ENCODE measurements at places on chromosomes 5 and 9. TPM values are rescaled to one million over a fixed set of nuclear protein-coding genes. Genes with fewer than 3 reads are reported as not detected.

GFI1B gene
- total RNA-seq: not detected

LNPEP gene
- total RNA-seq: 8.7 TPM

NIM1K gene
- 0.41 TPM for total RNA-seq

DNA sequence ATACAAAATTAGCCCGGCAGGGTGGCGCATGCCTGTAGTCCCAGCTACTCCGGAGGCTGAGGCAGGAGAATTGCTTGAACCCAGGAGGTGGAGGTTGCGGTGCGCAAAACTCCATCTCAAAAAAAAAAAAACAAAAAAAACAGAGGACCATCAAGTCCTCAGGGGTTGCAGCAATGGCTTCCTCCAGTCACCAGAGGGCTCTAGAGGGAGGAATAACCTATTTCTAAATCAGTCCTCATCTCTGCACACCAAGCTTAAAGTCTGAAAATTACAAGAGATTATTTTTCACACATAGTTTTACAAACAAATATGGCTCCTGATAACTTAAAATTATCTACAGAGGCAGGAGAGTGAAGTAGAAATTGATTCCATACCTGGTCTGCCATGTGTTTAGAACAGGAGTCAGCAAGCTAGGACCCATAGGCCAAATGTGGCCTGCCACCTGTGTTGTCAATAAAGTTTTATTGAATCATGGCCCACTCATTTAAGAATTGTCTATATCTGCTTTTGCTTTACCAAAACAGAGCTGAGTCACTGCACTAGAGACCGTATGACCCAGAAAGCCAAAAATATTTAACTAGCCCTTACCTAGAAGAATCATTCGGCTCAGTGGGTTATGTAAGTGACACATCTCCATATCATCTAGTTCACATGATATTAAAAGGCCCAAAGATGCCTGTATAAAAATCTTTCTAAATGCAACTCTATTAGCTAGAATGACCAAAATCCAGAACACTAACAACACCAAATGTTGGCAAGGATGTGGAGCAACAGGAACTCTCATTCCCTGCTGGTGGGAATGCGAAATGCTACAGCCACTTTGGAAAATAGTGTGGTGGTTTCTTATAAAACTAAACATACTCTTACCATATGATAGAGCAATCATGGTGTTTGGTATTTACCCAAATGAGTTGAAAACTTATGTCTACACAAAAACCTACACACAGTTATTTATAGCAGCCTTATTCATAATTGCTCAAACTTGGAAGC lies 207.7 kb downstream of the FRMD3 start:
- DNase-seq: no peak

- no peak for DNase-seq
These were observed 31.9 kb upstream of the FSTL4 start for GRCh38 chr5:133644000-133644865.

GRCh38 chr5:132076202-132076830 lies 2.7 kb downstream of the CSF2 start:
- DNase-seq: no peak

DNA sequence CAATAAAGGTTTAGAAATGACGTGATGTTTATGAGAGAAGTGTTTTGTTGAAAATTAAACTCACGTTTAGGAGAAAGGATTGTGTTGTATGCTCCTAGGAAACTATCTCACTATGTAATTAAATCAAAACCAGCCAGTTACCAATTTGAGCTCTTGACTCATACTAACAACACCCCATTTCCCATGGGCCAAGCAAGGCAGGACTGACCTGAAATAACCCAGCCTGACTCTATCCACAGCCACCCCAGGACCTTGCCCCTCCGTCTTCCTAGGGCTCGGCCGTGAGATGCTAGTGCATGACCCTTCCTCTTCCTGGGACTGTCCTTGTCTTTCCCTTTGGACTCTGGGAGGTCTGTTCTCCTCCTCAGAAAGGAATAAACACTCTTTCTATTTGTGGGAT lies 16.4 kb downstream of the TLR4 start:
- DNase-seq: no peak

DNA sequence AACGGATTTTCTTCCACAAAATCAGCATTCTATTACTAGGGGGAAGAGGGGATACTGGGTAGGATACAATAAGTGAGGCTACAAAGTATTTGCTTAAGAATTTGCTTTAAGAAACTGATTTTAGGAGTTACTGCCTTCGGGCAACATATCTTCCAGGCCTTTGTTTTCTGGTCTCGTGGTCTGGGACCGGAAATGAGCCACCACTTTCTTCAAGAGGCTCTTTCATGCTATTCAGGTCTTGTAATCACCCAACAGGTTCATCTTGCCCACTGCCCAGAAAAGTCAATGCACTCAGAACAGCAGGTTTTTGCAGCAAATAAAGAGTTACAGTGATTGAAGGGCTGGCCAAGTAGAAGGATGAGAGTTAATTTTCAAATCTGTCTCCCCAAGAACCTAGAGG lies 6.6 kb upstream of the AOPEP start:
- DNase-seq: no peak

- DNase-seq: no peak
These were observed 33.3 kb upstream of the PTGS1 start for GRCh38 chr9:122337556-122337929.

- no peak for DNase-seq
These were observed 1.1 kb downstream of the HNRNPA0 start for GRCh38 chr5:137752905-137753690.

DNA sequence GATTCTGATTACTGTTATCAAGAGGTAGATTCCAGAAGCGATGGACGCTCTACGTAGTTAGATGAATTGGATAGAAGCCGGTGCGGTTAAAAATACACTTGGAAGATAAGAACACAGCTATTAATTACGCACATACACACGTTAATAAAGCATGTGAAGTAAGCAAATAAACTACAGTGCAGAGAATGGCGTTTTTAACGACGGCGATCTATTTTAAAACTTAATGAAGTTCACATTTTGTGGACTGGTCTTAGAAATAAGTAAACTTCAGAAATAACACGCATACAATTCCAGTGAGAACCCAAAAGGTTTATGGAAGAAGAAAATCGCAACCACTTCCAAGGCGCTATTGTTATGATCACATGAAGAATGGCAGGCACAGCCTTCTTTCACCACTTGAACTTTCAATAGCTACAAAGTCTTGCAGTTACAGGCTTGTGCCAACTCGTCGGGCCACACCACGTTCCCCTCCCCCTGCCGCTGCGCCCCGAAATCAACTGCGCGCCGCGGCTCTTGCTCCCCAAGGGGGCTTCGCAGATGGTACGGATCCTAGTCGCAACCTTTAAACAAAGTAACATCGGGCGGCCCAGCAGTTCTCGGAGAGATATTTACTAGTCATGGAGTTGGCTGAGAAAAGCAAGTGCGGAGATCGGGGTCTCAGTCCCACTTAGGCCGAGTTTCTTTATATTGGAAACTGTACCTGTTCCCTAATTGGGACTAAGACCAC lies 866 bp upstream of the SEMA6A start:
- DNase-seq: peak; percentile 69

All from G401 (cell line).